ENCODE measurements at places on chromosomes 11 and 22.

- no peak overlapping the region for H3K4me3 ChIP-seq
- H3K27ac ChIP-seq = no peak overlapping the region
- H3K36me3 ChIP-seq = no peaks in the 10 kb centered on the region
- H3K4me1 ChIP-seq = no peaks in the 10 kb centered on the region
Measured at GRCh38 chr11:128733440-128734102, 39.7 kb downstream of the FLI1 start.

DNA sequence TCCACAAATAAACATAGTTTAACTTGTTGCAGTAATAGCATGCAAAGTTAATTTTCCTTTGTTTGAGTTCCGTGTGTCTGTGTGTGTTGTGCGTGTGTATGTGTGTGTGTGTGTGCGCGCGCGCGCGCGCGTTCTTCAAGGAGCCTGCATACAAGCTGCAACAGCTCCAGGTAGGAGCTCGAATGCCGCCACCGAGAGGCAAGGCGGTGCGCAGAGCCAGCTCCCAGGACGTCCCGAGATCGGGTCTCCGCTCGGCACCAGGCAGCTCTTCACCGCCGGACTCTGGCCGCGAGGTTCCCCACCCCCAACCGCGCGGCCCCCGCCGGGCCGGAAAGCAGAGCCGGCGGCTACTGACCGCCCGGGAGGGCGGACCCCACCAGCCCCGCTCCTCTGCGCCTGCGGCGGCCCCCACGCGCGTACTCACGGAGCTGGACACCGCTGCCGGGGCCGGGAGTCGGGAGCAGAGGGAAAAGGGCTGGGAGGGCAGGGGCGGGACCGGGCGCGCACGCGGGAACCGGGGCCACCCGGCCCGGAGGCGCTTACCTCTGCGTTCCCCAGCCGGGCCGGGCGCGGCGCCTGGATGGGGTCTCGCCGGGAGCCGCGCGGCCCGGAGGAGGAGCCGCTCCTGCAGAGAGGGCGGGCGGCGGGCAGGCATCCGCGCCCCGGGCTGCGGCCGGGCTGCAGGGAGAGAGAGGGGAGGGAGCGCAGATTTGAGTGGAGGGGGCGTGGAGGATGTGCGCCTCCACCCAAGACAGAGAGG is 40.4 kb upstream of the AKIP1 start:
- H3K36me3 ChIP-seq = no peaks in the 10 kb centered on the region
- DNase-seq = no peak
- H3K4me1 ChIP-seq = no peaks in the 10 kb centered on the region
- H3K27me3 ChIP-seq = peaks cover 25% of the 10 kb centered on the region
- H3K4me3 ChIP-seq = no peak overlapping the region

GRCh38 chr11:120830085-120830620 is 193.7 kb upstream of the TBCEL start:
- H3K36me3 ChIP-seq = no peaks in the 10 kb centered on the region
- no peak overlapping the region for H3K27ac ChIP-seq
- H3K4me1 ChIP-seq = no peaks in the 10 kb centered on the region
- H3K4me3 ChIP-seq = no peak overlapping the region
- no peak for DNase-seq

- H3K4me3 ChIP-seq = no peak overlapping the region
- H3K4me1 ChIP-seq = no peaks in the 10 kb centered on the region
- H3K36me3 ChIP-seq = no peaks in the 10 kb centered on the region
- H3K27me3 ChIP-seq = no peaks in the 10 kb centered on the region
- DNase-seq = peak; percentile 40
Measured at GRCh38 chr11:125517116-125517770, 21.2 kb upstream of the FEZ1 start.

DNA sequence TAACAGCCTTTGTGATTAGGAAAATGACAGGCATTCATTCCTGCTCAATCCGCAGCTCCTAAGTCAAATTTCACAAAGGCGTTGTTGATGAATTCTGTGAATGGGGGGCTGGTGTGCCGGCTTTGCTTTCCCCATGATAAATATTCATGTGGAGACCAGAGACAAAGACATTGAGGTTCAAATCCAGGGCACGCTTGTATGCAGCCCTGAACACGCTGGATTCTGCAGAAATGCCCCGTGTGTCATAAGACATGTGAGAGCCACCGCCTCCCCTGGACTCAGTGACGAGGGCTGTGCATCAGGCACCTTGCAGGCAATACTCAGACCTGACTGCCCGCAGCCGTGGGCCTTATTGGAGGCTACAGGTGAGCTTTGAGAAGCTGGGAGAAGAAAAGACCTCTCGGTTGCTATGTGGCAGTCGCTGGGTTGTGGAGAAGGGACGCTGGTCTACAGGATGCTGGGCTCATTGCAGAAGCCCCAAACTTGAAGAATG is 906.2 kb downstream of the BRD1 start:
- no peak overlapping the region for H3K4me3 ChIP-seq
- no peak for DNase-seq
- H3K4me1 ChIP-seq = no peaks in the 10 kb centered on the region

DNA sequence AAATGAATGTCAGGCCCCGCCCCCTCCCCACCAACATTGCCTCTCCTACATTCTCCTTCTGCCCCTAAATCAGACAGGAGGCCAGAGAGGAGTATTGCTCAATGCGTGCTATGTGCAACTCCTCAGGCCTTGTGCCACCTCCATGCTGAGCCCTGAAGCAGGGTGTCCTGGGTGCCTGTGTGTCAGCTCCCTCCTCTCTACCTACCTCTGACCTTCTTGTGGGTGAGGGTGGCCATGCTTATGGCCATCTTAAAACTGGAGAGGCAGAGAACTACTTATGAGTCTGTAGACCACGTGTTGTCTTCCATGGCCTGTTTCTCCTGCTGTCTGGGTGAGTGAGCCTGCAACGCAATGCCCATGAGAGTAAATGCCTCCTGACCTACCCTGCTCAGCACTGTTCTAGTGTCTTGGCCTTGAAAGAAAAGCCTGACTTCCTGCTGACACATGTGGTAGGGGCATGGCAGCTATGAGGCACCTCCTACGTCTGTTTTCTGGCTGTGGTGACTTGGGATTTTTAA is 10.5 kb downstream of the MCAM start:
- peaks cover 78% of the 10 kb centered on the region for H3K36me3 ChIP-seq
- no peak overlapping the region for H3K4me3 ChIP-seq
- no peak for DNase-seq
- H3K27ac ChIP-seq = no peak overlapping the region
- no peaks in the 10 kb centered on the region for H3K27me3 ChIP-seq
- H3K4me1 ChIP-seq = peaks cover 8% of the 10 kb centered on the region

- H3K4me1 ChIP-seq = peaks cover 15% of the 10 kb centered on the region
- H3K4me3 ChIP-seq = no peak overlapping the region
- no peak overlapping the region for H3K27ac ChIP-seq
Measured at GRCh38 chr22:22735695-22736611, 91.5 kb downstream of the GGTLC2 start.

GRCh38 chr22:44380756-44381486 is 68.2 kb upstream of the SHISAL1 start:
- H3K4me1 ChIP-seq = no peaks in the 10 kb centered on the region
- no peak for DNase-seq
- H3K27ac ChIP-seq = no peak overlapping the region

DNA sequence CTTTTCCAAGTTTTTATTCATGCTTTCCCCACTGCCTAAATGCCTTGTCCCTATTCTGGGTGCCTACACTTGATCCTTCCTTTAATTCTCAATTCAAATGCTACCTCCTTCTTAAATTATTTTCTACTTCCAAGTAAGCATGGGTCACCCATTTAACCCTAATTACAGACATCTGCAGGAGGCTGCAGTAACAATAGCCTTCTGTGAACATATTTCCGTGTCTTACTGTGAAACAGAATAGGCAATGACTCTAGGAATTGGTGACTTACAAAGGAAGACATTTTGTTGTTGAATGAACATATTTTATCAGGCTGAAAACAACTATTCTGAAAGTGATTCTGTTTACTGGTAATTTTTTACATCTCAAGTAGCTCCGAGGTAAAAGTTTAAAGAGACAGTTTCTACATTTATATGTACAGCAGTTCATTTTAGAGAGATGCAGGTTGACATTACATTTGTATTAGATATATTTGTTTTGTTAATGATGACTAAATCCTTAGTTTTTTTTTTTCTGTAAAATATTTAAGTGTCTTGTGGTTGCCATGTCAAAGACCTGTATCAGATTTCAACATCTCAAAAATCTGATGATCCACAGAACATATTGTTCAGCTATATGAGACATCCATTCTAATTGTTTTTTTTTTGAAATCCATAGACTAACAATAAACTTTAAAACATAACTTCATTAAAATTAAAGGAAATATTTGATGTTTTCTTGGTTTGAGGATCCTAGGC is 316.8 kb downstream of the CASP12 start:
- DNase-seq = no peak
- H3K36me3 ChIP-seq = no peaks in the 10 kb centered on the region
- no peaks in the 10 kb centered on the region for H3K27me3 ChIP-seq

DNA sequence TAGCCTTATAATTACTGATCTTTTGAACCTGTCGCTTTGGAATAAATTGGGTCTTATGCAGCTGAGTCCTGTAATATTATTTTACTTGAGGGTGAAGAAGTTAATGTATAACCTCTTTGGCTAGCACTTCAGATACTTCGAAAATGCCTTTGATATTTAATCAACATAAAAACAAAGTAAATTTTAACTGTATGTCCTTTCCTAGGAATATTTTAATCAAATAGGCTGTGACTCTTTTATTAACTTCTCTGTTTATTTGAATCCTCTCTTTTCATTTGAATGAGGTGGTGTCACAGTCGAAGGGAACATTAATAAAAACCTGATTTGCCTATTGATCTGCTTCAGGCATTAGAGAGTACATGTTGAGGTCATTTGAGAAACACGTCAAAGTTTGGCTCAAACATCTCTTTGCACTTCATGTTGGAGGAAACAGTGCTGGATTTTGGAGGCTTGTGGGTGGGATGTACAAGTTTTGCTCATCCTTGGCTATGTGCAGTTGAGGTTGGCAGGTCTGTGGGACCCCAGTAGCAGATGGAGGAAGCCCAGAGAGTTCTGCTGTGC is 143.6 kb downstream of the NCAM1 start:
- H3K36me3 ChIP-seq = no peaks in the 10 kb centered on the region
- H3K4me3 ChIP-seq = no peak overlapping the region
- H3K27ac ChIP-seq = no peak overlapping the region

DNA sequence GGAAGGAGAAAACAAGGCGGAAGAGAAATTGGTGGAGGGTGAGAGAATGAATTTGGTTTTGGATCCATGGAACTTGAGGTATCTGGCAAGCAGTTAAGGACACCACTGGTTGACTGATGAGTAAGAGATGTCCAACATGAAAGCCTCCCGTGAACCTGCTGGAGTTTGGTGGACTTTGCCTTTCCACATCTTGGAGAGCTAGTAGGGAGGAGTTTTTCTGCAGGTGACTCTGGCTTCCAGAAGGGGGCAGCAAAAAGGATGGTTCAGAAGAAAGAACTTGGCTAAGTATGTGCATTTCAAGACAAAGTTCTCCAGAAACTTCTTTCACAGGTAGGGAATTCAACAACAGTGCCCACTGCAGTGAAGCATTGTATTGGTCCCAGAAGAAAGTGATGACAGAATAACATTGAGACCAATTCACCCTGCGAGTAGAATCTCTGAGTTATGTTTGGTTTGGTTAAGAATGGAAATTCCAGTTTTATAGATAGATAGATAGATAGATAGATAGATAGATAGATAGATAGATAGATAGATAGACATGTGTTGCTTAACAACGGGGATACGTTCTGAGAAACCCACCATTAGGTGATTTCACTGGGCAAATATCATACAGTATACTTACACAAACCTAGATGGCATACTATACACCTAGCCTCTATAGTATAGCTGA is 28.5 kb downstream of the DCDC1 start:
- peak; percentile 20 for DNase-seq
- H3K4me3 ChIP-seq = no peak overlapping the region
- no peaks in the 10 kb centered on the region for H3K36me3 ChIP-seq

- H3K27ac ChIP-seq = peak overlapping the region; percentile 92
- peaks cover 38% of the 10 kb centered on the region for H3K36me3 ChIP-seq
- H3K4me1 ChIP-seq = peaks cover 79% of the 10 kb centered on the region
- DNase-seq = no peak
- peak overlapping the region; percentile 89 for H3K4me3 ChIP-seq
- no peaks in the 10 kb centered on the region for H3K27me3 ChIP-seq
Measured at GRCh38 chr11:820655-821511, 2.2 kb downstream of the PNPLA2 start.

GRCh38 chr11:3840004-3840869 is 522 bp downstream of the RHOG start:
- H3K4me3 ChIP-seq = peak overlapping the region; percentile 89
- no peak for DNase-seq
- peaks cover 57% of the 10 kb centered on the region for H3K4me1 ChIP-seq
- H3K27ac ChIP-seq = peak overlapping the region; percentile 86
- peaks cover 33% of the 10 kb centered on the region for H3K36me3 ChIP-seq

DNA sequence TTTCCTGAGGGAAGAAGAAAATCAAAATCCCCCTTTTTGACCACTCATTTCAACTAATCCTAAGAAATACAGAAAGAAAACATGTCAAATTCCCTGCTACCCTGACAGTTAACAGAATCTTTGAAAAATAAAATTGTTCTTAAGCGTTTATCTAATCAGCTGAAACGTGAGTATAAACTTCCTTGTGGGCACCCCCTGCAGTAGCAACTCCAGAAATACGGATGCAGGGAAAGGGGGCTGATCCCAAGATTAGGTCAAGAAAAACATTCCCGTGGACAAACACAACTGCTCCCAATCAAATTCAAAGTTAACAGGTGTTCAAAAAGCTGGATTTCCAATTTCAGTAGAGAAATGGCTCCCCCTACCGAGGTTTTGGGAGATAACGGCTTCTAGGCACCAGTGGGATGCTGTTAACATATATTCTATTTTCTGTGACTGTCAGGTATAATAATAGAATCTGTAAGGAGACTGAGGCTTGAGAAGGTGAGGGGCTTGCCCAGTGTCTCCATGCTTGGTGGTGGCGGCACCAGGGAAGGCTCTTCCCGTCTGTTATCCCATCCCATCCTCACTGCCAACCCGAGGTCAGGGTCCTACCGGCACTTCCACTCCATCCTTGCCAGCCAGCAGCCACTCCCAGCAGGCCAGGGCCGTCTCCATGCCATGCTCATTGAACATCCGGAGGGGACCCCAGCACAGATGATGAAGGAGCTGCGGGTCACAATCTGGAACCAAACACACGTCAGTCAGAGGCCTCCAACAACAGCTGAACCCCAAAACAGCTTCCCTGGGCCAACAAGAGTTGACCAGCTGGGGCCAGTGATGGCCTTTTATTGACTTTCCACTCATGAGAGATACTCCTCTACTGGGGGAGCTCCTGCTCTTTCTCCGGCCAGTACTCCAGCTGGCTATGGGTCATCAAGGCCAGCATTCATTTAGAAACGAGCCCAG is 32.0 kb upstream of the SERPIND1 start:
- no peaks in the 10 kb centered on the region for H3K27me3 ChIP-seq
- H3K4me1 ChIP-seq = no peaks in the 10 kb centered on the region
- no peak overlapping the region for H3K4me3 ChIP-seq

DNA sequence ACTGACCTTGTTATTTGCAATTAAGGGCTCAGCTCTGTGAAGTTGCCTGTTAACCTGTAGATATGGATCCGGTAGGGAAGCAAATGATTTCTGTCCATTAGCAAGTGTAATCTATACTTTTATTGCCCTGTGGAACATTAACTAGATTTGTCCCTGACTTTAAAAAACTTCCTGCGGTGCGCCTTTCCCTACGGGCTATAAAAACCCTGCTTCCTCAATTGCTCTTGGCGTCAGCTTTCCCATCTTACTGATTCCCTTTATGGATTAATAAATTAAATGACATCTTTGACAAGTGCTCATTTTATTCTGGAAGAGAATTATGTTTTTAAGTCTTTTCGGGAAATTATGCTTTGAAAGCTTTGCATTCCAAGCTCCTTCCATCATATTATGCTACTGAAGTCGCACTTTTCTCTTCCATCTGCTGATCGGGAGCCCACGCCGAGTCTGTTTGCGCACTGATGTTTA is 18.3 kb upstream of the CLMP start:
- H3K27ac ChIP-seq = no peak overlapping the region
- H3K4me3 ChIP-seq = no peak overlapping the region
- peaks cover 25% of the 10 kb centered on the region for H3K27me3 ChIP-seq
- H3K4me1 ChIP-seq = no peaks in the 10 kb centered on the region

- H3K27ac ChIP-seq = no peak overlapping the region
- DNase-seq = no peak
- H3K36me3 ChIP-seq = no peaks in the 10 kb centered on the region
Measured at GRCh38 chr11:104609311-104610085, 288.8 kb downstream of the CASP12 start.

Data from K562 (cell line).